ENCODE measurements at places on chromosomes 2 and 18.

- no peak for DNase-seq
Measured at GRCh38 chr2:66575625-66576310, 140.8 kb downstream of the MEIS1 start.

- DNase-seq = no peak
Measured at GRCh38 chr2:26335231-26335630, 10.7 kb upstream of the SELENOI start.

- no peak for DNase-seq
Measured at GRCh38 chr2:209721497-209721896, 50.1 kb upstream of the UNC80 start.

- DNase-seq = no peak
Measured at GRCh38 chr18:78889250-78889649, 90.4 kb upstream of the SALL3 start.

- DNase-seq = no peak
Measured at GRCh38 chr2:177306550-177306949, 42.0 kb upstream of the NFE2L2 start.

- peak; percentile 24 for DNase-seq
Measured at GRCh38 chr2:157413326-157414035, 30.4 kb downstream of the CYTIP start.

- DNase-seq = no peak
Measured at GRCh38 chr2:85436836-85437487, 18.4 kb downstream of the SH2D6 start.

- no peak for DNase-seq
Measured at GRCh38 chr2:182694189-182694588, 21.9 kb upstream of the DNAJC10 start.

- no peak for DNase-seq
Measured at GRCh38 chr2:235458839-235459273, 35.0 kb upstream of the AGAP1 start.

DNA sequence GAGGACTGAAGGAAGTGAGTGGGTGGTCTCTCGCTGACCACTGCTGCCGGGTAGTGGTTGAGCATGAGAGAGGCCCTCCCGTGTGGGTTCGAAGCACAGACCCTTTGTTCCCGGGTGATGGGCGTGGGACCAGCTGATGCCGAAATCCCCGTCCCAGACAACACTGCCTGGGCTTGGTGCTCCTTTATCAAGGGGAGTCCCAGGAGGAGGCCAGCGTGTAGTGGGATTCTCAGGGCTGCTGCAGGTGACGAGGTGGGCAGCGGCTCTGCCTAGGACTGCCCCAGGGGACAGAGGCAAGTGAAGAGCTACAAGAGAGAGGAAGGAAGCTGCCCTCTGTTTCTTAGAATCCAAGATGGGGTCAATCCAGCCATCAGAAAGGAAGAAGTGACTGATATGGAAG is 251.3 kb upstream of the PXDN start:
- no peak for DNase-seq

GRCh38 chr2:163717993-163718680 is 17.7 kb downstream of the FIGN start:
- no peak for DNase-seq

GRCh38 chr2:75396314-75396713 is 164.4 kb downstream of the EVA1A start:
- DNase-seq = no peak

DNA sequence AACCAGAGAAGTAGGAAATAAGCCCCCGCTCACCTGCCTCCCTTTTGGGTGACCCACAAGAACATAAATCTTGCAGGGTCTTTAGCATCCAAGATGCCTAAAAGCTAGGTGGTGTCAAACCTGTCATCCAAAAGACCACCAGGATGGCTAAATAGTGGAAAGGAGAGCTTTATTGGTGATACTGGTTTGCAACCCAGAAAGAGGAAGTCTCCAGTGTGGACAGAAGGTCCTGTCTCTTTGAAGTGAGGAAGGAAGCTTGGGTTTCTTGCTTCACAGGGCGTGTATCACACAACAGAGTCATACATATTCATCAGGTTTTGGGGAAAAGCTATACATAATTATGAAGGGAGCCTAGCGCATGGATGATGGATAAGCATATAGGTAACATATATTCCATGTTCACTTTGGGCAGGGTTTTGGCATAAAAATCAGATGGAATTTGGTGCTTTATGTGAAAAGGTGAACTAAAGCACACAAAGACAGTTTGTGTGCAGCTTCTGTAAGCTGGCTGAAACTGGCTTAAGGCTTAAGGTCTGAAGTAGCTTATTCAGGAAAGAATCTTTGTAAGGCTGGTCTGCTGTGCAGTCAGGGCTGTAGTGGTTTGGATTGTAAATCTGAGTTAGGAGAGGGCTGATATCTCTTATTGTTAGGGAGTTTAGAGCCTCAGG is 102.2 kb upstream of the MSH2 start:
- no peak for DNase-seq

GRCh38 chr2:150624001-150624401 is 136.5 kb upstream of the RND3 start:
- DNase-seq = no peak

DNA sequence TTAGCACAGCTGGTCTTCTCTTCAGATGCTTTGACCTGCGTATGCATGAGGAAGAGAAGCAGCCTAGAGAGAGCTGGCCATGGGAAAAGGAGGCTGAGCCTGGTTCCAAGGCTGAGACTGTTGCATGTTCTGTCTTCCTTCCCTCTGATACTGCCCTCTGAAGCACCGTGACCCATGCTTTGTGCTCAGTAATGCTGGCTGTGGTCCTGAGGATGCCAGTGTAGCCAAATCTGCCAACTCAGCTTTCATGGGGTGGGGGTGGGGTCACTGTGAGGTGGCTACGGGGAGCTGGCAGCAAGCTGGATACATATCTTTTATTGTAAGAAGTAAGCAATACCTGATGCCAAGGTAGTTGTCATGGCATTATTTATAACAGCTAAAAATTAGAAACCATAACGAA is 41.5 kb downstream of the EPAS1 start:
- DNase-seq = no peak

GRCh38 chr18:50748243-50749229 is 71.3 kb downstream of the MRO start:
- no peak for DNase-seq

GRCh38 chr2:129777762-129778583 is 201.5 kb upstream of the RAB6C start:
- DNase-seq = no peak

- no peak for DNase-seq
Measured at GRCh38 chr2:20179755-20180594, 45.0 kb downstream of the SDC1 start.

- no peak for DNase-seq
Measured at GRCh38 chr2:72984172-72984671, 66.9 kb downstream of the EMX1 start.

DNA sequence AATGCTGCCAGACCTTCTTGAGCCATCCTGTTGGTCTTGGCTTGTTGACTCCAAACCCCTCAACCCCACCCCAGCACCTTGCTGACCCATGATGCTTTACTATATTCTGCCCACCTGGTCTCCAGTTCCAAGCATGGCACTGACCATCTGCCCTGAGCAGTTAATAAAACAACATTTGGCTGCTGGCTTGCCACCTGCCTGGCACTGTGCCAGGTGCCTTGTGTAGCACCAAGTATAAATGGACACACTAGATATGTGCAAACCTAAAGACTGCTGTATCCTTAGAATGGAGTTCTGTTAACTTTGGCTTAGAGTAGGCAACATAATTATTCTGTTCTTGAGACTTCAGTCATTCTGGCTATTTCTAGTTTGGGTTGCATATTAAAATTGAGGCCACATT is 91.4 kb downstream of the ACSL3 start:
- DNase-seq = no peak

GRCh38 chr2:143726151-143726845 is 597.1 kb downstream of the ARHGAP15 start:
- no peak for DNase-seq

DNA sequence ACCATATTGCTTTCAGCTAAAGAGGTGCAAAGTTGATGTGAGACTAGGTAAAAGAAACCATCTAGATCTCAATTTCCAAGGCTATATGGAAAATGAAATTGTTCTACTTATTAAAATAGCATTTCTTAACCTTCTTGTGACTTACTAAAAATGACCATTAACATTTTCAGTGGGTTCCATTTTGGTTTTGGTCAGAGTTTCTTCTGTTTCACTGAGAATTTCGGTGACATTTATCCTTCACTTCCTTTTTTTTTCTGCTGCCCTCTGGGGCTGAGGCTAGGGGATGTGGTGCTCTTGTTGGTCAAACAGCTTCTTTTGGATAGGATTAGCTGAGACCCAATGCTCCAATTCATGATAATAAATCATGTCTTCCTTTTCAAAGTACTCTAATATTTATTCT is 44.3 kb upstream of the REL start:
- no peak for DNase-seq

DNA sequence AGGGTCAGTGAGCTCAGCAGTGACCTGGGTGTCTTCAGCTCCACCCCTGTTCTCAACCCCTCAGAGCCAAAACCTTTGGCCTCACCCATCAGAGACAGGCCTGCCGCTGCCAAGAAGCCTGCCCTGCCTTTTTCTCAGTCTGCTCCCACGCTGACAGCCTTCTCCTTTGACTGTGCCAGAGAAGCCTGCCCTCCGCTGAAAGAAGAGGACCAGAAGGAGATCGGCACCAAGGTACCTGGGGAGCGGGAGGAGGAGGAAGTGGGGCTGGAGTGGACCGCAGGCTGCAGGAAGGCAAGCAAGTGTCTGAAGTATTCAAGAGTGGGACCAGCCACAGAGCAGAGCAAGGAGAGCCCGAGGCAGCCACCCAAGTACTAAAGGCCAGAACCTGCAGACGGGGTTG is 33.2 kb downstream of the TOGARAM2 start:
- no peak for DNase-seq

DNA sequence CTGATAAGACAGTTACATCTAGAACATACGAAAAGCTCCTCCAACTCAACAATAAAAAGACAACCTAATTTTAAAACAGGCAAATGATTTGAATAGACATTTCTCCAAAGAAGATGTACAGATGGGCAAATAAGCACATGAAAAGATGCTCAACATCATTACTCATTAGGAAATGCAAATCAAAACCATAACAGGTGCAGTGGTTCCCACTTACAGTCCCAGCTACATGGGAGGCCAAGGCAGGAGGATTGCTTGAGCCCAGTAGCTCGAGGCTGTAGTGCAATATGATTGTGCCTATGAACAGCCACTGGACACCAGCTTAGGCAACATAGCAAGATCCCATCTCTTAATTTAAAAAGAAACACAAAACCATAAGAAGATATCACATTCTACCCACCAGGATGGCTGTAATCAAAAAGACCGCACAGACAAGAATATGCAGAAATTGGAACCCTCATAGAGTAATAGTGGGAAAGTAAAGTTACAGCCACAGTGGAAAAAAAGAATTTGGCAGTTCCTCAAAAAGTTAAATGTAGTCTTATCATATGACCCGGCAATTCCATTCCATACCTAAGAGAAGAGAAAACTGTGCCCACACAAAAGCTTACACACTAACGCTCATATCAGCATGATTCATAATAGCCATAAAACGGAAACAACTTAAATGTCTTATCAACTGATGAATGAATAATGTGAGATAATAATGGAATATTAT is 30.5 kb upstream of the ARMC9 start:
- DNase-seq = no peak
